CD4-positive, alpha-beta T cell treated with Interleukin-4 for 1 hour (primary cell): ENCODE measurements at places on chromosomes 16 and 17.

DNA sequence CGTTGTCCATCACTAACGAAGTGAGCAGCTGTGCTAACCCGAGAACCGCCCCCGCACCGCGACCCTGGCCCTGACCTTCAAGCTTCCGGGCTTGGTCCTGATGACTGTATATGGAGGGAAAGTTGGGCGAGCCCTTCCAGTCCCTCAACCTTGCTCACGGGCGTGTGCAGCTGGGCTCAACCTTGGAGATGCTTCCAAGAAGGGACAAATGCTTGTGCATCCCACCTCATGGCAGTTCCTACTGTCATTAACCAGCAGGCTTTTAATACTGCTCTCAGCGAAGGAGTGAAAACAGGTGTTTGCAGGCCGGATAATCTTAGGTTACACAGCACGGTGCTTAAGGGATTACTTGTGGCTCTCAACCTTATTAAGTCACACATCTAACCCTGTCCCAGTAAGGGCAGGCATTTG, 33.5 kb downstream of the SRL start:
- DNase-seq: no peak

GRCh38 chr16:20673071-20673806, 24.2 kb downstream of the ACSM1 start:
- no peak for DNase-seq

DNA sequence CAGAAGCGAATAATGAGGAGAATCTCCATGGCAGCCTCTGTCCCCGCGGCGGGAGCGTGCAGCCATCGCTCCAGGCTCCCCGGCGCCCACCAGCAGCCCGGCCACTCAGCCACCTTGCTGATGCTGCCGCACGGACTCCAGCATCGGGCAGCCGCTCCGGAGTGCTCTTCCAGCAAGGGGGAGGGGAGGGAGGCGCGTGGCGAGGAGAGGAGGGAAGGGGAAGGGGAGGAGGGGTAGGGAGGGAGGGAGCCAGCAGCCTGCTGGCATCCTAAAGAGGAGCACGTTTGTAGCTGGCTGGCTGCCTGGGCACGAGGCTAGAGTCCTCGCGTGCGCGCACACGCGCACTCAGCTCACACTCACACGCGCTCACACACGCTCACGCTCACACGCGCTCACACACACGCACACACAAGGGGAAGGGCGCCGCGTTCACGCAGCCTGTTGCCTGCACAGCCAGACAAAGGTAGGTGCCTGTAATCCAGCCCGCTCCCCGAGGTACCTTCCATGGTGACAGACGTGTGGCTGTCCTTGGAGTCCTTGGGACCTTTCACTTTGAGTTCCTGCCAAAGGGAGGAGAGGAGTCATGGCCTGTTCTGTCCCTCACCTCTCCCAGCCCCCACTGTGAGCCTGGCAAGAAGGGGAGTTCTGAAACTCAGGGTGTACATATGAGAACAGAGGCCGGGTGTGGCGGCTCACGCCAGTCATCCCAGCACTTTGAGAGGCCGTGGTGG, 82.1 kb downstream of the TIMM22 start:
- no peak for DNase-seq

- DNase-seq: no peak
Observed at GRCh38 chr17:9023392-9024218, 2.3 kb downstream of the NTN1 start.

GRCh38 chr16:49755313-49755620, 100.6 kb downstream of the ZNF423 start:
- DNase-seq: no peak

GRCh38 chr17:16880843-16881230, 91.1 kb downstream of the TNFRSF13B start:
- no peak for DNase-seq

DNA sequence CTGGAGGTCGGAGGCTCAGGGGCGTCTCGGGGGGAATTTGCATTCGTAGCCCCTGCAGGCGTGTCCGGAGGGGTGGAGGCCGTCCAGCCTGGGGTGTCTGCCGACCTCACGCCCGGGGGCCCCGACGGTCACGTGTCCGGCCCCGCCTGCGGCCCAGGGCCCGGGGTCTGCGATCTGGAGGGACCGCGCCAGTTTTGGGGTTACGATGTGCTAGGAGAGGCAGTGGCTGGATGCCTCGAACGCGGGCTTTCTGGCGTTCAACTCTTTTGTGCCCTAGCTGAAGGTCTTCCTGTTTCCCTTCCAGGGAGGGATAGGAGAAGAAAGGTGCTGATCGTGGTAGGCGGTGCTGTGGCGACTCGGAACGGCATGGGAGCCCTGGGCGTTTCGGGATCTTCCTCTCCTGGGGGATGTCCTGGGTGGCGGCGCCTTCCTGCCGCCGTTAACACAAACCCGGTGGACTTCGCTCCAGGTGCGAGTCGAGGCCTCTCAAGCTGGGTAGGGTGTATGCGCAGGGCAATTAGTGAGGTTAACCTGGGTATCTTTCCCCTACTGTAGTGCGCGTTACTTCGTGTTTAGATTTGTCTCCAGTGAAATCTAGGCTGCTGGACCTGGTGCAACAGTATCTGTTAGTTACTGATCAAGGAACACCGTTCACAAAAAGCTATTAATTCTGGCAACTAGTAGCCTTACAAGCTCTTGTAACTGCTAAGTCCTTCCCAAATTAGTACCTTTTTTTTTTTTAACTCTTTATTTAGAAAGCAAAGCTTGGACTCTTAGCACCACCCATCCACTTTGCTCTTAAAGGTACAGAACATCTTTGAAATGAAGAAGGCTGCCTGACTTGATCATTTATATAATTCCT, 1.3 kb downstream of the AKAP1 start:
- DNase-seq: no peak

DNA sequence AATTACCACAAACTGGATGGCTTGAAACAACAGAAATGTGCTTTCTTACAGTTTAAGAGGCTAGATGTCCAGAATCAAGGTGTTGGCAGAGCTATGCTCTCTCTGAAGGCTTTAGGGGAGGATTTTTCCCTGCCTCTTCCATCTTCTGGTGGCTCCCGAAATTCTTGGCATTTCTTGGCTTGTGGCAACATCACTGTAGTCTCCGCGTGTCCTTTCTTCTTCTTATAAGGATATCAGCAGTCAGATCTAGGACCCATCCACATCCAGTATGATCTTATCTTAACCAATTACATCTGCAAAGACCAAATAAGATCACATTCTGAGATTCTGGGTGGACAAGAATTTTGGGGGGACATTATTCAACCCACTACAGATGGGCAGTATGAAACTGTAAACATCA, 119.2 kb upstream of the PMFBP1 start:
- no peak for DNase-seq

- DNase-seq: no peak
Observed at GRCh38 chr17:30520882-30521281, 43.7 kb downstream of the GOSR1 start.
